ENCODE measurements at places on chromosomes 7 and 10.
A peak's percentile ranks its signal among the peaks of the same experiment; 100 is the strongest.

- no peak for DNase-seq
Measured at GRCh38 chr7:144786522-144786921, 49.3 kb downstream of the TPK1 start.

- DNase-seq: no peak
Measured at GRCh38 chr7:47325337-47325736, 256.6 kb downstream of the TNS3 start.

- DNase-seq: no peak
Measured at GRCh38 chr10:10865303-10865702, 152.4 kb upstream of the CELF2 start.

GRCh38 chr7:71824006-71824760 lies 588.0 kb downstream of the CALN1 start:
- no peak for DNase-seq

- peak; percentile 60 for DNase-seq
Measured at GRCh38 chr10:73771722-73772280, 10.0 kb upstream of the CHCHD1 start.

DNA sequence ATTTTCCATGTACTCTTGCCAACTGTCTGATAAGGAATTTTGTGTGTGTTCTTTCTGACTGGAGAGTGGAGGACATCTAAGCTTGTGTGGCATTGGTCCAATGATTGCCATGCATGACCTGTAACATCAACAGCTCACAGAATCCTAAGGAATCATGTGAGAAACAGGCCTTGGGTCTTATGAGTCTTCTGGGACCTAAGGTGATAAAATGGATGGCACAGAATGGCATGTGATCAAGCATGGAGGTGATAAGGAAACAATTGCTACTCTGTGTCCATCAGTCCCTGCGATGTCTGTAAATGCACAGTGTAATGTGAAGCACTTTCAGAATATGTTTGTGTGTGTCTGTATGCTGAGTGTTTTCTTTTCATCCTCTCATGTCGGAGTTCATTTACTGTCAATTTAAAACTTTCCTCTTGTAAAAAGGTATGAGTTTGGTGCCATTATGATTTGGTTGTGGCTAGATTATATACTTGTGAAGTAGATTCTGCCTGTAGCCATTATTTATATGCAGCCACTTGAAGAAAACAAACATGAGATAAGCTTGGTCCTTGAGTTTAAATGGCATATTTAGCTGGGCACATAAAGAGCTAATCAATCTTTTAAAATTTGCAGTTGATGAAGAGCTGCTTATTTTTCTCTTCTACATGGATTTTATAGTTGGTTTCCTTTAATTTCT lies 127.5 kb downstream of the VPS50 start:
- no peak for DNase-seq

- no peak for DNase-seq
Measured at GRCh38 chr7:68063171-68063570, 1066.5 kb downstream of the TYW1 start.

DNA sequence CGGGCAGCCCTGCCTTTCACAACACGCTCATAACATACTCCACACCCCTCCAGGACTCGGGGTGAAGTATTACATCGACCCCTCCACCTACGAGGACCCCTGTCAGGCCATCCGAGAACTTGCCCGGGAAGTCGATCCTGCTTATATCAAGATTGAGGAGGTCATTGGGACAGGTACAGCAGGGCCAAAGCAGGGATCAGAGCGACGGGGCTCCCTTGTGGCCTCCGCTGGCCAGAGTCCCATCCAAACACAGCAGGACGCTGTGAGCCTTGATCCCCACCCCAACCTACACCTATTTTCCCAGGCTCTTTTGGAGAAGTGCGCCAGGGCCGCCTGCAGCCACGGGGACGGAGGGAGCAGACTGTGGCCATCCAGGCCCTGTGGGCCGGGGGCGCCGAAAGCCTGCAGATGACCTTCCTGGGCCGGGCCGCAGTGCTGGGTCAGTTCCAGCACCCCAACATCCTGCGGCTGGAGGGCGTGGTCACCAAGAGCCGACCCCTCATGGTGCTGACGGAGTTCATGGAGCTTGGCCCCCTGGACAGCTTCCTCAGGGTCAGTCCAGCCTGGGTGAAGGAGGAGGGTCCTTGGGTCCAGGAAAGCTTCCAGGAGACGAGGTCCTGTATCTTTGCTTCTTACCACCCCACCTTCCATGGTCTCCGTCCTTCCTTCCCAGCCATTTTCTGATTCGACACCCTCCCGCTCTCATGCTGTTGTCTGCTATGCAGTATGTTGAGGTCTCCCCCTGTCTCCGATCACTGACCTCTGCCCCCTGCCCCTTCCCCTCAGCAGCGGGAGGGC lies 13.5 kb downstream of the EPHB6 start:
- no peak for DNase-seq

DNA sequence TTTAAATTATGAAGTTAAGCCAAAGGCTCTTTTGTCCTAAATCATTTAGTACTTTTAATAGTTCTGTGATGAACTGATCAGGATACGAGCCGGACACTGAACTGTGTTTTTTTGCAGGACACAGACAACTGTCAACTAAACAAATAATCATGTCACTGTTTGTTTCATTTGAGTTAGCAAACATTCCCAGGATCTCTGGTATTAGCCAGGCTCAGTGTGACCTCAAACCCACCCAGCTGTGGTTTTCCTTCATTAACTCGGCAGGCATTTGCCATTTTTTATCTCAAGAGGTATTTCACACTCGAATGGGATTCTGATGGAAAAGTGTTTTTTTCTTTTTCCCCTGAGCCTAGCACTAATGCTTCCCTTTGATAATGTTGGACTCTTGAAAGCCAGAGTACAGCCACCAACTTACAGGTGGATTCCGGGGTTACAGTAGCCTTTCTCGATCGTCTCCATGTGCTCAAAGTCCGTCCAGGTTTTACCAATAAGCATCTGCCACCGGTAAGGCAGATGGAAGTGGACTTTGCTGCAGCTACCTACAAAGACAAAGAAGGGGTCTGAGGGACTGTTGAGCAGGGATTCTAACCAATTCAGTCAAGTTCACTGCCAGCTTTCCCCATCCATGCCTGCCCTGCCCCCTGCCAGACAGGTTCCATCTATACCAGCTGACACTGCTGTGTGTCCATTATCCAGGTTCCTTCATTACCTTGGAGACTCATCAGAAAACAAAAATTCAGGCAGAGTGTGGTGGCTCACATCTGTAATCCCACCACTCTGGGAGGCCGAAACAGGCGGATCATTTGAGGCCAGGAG lies 33.4 kb downstream of the ZC3HAV1 start:
- DNase-seq: no peak

- no peak for DNase-seq
Measured at GRCh38 chr7:99308461-99309074, 17.1 kb upstream of the ARPC1A start.

DNA sequence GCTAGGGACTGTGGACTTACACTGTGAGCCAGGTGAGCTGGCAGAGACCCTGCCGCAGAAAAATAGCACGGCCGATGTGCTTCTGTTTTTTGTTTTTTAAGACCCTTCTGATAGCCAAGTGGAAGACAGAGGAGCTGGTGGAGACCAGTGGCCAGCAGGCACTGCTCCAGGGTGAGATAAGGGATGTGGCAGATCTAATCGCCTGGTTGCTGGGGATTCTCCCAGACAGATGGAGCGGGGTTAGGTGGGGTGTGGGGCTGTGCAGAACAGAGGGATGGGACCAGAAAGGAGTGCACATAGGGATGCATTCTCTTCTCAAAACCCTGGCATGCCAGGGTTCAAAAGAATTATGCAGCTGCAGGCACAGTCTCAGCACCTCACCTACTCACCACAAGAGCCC lies 82.2 kb downstream of the VOPP1 start:
- no peak for DNase-seq

DNA sequence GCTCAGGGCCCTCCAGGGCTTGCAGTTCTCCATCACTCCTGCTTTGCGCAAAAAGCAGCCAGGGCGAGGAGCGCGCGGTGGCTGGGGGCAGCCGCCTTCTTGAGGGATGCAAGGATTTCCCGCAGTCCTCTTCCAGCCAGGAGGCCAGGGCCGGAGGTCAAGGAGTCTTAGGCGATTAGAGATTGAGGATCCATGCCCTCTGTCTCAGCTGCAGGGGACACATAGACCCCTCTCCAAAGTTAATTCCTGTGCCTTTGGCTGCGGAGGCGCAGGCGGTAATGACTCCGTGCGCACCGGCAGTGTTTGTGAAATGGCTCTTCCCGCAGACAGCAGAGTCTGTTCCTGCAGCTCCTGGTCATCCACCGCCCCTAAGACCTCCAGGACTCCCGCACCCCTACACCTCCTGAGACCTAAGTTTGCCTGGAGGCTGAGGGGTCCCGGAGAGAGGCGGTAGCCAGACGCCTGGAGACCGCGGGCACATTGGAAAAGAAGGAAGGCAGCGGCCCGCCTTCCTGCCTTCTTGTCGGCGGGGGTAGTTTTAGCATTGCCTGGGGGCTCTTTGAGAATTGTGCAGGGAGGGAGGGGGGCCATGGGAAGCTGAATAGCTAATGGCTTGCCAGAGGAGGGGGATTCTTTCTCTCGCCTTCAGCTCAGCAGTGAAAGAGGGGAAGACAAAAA lies 3.3 kb upstream of the NEUROG3 start:
- DNase-seq: no peak

- no peak for DNase-seq
Measured at GRCh38 chr7:139034855-139035585, 822 bp downstream of the ZC3HAV1L start.

- DNase-seq: no peak
Measured at GRCh38 chr7:100823140-100823525, 4.2 kb downstream of the EPHB4 start.

GRCh38 chr7:155232911-155233310 lies 64.8 kb upstream of the INSIG1 start:
- DNase-seq: no peak

DNA sequence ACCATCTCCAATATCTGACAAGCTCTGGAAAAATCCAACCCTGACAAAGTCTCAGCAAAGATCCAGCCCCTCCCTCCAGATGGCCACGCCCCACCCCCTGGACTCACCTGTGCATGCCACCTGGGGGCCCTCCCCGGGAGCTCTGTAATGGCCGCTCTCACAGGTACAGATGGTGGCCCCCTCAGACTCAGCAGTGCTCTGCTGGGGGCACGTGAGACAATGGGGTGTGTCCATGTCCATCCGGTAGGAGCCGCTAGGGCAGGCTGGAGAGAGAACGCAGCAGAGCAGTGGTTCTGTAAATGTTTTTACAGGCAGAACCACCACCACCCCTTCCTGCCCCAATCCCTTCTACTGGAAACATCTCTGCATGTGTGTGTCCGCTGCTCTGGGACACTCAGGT lies 9.5 kb downstream of the EPHA1 start:
- no peak for DNase-seq

- no peak for DNase-seq
Measured at GRCh38 chr7:57819491-57819981, 369.6 kb downstream of the ZNF716 start.

DNA sequence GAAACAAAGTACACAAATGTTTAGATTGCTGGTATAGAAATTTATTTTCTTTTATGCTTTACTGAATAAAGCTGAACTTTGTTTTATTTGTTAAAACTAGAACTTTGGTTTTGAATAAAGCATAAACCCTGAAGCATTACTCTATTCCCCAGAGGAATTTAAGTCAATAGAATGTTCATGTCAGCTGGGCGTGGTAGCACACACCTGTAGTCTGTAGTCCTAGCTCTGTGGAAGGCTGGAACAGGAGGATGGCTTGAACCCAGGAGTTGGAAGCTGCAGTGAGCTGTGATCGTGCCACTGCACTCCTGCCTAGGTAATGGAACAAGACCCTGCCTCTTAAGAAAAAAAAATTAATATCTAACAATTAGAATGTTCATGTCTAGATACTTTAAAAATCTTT lies 139.0 kb upstream of the ASAH2 start:
- no peak for DNase-seq

GRCh38 chr10:21496343-21497176 lies 28.9 kb downstream of the SKIDA1 start:
- peak; percentile 73 for DNase-seq

GRCh38 chr10:101018600-101019439 lies 12.1 kb downstream of the PDZD7 start:
- peak; percentile 39 for DNase-seq

DNA sequence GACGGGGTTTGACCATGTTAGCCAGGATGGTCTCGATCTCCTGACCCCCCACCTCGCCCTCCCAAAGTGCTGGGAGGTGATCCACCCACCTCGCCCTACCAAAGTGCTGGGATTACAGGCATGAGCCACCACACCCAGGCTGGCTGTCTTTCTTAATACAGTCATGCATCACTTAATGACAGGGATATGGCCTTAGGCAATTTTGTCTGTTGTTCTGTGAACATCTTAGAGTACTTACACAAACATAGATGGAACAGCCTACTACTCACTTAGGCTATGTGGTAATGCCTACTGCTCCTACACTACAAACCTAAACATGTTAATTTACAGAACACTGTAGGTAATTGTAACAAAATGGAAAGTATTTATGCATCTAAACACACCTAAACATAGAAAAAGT lies 106.6 kb upstream of the KCNMA1 start:
- no peak for DNase-seq

DNA sequence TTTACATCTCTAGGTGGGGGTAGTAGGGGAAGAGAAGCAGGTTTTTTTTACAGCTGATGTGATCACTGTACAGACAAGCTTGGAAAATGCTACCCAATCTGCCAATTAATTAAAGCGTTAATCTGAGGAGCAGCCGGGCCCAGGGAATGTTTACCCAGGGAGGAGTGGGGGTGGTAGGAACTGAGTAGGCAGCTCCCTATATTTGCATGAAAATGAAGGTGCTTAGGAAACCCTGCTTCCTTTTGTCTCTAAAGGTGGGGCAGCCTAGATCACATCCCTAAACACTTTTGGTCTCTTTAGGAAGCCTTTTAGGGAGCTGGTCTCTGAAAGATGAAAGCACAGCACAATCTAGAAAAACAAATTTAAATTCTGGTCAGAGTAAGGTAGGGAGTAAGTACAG lies 53.0 kb upstream of the NFKB2 start:
- DNase-seq: no peak
